ENCODE measurements at places on chromosomes 5 and 9. TPM values are rescaled to one million over a fixed set of nuclear protein-coding genes. Genes with fewer than 3 reads are reported as not detected.

SPINK4 gene
- not detected for polyA plus RNA-seq

PLEKHG4B gene
- 33.5 TPM for polyA plus RNA-seq

N4BP3 gene
- 10.9 TPM for polyA plus RNA-seq

TSSK1B gene
- not detected for polyA plus RNA-seq

IL4 gene
- not detected for polyA plus RNA-seq

STPG3 gene
- not detected for polyA plus RNA-seq

CCNH gene
- polyA plus RNA-seq, result 74.4 TPM

IFNA13 gene
- not detected for polyA plus RNA-seq

NPDC1 gene
- 36.7 TPM for polyA plus RNA-seq

GABRA6 gene
- not detected for polyA plus RNA-seq

Measured in GM23338 (cell line).